Endothelial cell (in vitro differentiated cells): ENCODE measurements at places on chromosomes 4 and X. TPM values are rescaled to one million over a fixed set of nuclear protein-coding genes. Genes with fewer than 3 reads are reported as not detected.

Gene ADGRG2
- total RNA-seq: not detected

Gene CWH43
- total RNA-seq: not detected

Gene FTSJ1
- total RNA-seq: 38.4 TPM

Gene XPNPEP2
- total RNA-seq: 1.7 TPM

Gene GLUD2
- total RNA-seq: 0.46 TPM

Gene EVC
- 14.9 TPM for total RNA-seq

Gene BMP3
- not detected for total RNA-seq

Gene SGMS2
- total RNA-seq: 0.26 TPM

Gene APOO
- 18.3 TPM for total RNA-seq

Gene AKAP4
- not detected for total RNA-seq

DNA sequence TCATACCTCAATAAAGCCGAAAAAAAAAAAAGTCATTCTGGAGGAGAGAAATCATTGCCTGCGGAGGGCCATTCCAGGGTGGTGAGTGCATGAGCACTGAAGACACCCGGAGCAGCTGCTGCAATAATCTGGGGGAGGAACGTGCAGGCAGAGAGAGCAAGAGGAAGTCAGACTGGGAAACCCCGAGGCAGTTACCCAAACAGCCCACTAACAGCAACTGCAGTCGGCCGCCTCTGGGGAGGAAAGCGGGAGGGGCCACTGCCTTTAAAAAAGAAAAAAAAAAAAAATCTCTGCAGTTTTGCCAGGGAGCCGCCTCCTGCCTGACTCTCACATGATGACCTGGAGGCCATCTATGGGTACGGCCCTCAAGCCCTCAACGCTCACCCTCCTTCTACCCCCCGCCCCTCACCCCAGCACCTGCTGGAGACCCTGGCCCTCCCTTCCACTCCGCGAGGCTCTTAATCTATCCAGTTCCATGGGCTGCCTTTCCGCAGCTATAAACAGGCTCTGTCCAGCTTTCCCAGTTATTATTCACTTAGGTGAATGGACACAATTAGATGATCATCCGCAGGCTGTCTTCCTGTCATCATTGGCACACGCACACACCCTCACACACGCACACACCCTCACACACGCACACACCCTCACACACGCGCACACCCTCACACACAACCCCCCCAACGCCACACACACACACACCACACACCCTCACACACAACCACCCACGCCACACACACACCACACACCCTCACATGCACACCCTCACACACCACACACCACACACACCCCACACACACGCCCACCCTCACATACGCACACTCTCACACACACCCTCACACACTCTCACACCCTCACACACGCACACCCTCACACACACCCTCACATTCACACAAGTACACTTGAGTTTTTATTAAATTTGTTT lies 3.4 kb upstream of the AVPR2 start:
- DNase-seq: no peak

DNA sequence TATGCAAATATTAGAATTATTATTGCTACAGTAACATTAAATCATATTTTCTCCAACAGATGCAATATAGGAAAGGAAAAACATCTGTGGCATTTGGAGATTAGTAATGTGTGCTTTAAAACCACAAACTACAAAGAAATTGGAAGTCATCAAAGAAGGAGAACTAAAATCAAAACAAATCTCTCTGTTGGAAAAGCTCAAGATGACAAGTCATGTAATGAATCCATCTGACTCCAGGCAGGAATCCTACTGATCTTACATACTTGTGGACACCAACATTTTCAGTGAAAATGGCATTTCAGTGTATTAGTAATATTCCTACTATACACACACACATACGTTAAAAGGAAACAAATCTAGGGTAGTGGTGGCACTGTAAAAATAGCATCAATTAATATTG lies 98.2 kb downstream of the SLC39A8 start:
- no peak for DNase-seq

DNA sequence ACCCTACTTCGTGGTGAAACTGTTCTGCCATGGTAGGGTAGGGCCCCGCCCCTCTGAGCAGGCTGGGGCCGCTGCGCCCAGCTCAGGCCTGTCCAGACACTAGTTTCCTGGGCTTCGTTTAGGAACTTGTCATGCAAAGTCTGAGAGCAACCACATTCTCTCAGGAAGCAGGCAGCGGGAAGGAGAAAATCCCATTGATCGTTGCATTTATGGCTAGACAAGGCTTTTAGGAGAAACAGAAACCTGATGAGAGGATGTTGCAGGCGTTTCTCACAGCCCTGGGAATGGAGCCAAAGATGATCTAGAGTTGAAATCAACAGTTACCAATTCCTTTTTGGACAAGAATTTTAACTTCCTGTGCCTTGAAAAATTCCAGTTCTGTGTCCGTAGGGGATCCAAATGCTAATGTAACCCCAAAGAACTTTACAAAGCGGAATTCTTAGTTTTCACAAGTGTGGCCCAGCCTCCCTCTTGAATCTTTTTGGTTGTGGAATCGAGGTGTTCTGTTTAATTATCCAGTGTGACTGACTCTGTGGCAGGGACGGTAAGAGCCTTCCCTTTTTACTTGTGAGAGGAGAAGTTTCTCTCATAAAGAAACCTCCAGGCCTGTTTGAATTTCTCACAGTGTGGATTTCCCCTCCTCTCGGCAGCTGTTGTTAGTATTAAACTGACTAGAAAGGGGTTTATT lies 4.5 kb upstream of the CXCL9 start:
- DNase-seq: no peak

GRCh38 chrX:38664285-38664684 lies 102.9 kb downstream of the TSPAN7 start:
- peak; percentile 14 for DNase-seq

DNA sequence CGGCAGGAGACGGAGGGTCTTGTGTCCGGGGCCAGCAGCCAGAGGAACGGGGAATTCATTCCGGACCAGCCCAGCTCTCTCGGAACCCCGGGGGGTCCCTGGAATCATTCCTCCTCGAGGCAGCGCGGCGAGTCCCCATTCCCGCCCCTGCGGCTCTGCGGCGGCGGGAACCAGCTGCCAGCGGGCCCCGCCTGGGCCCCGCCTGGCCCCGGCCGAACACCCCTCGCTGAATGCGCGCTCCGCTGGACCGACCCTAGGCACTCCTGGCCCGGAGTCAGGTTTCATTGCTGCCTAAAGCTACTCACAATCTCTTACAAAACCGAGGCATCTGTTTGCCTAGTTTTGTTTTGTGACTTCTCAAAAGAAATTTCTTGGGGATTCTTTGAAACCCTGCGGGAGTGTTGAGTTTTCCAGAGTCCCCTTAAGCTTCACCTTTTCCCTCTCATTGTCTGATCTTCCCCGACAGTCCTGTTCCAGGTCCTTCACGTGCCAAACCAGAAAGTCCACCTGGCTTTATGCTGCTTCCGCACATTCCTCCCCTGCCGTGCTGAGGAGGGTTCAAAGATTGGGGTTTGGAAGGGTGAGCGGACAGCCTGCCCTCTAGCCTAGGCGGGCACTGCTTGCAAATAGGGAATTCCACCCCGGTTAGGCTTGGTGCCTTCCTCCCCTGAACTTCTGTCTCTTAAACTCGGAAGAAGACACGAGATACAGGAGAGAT lies 789 bp downstream of the ARHGAP10 start:
- peak; percentile 28 for DNase-seq

- no peak for DNase-seq
Observed at GRCh38 chrX:109856974-109857373, 123.9 kb upstream of the ACSL4 start.

DNA sequence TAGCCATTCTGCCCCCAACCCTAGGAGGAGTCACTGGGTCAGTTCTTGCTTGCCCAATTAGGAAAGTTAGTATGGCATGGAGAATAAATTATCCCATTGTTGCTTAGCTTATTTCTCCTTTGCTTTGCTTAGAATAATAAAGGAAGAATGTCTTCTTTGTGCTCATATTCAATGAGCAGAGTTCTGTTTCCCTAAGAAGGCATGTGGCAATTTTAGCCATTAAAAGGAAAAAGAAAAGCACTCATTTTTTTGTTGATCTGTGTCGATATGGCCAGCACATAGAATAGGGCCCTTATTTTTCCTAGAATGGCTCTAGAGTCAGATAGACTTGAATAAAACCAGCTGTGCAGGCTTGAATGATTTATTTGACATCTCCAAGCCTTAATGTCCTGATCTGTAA lies 166.4 kb upstream of the PPARGC1A start:
- DNase-seq: no peak

GRCh38 chrX:51144828-51145442 lies 187.7 kb upstream of the NUDT10 start:
- peak; percentile 35 for DNase-seq

DNA sequence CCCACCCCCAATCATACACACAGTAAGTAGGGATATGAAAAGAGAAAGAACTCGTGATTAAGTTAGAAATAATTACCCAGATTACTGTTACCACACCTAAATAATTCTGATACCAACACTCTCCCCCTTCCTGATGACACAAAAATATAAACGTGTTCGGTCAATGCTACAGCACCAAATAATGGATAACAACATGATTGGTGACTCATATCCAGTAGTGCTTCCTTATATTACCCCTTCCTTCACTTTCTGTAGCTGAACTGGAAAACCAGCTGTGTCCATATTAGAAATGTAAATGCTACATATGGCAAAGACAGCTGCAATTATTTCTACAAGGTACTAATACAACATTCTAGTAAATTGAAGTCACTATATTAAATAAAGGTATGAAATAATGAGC lies 20.8 kb downstream of the EIF4E start:
- DNase-seq: no peak

- DNase-seq: no peak
Observed at GRCh38 chr4:8239226-8239625, 30.3 kb upstream of the HTRA3 start.

- DNase-seq: no peak
Observed at GRCh38 chr4:5158825-5159224, 107.5 kb downstream of the STK32B start.

- no peak for DNase-seq
Observed at GRCh38 chr4:1790005-1790404, 3.1 kb upstream of the FGFR3 start.

- no peak for DNase-seq
Observed at GRCh38 chr4:86879641-86880040, 12.6 kb downstream of the C4orf36 start.

GRCh38 chr4:151426513-151426912 lies 17.5 kb downstream of the FHIP1A start:
- no peak for DNase-seq

GRCh38 chr4:5791654-5792053 lies 80.7 kb downstream of the EVC start:
- no peak for DNase-seq

DNA sequence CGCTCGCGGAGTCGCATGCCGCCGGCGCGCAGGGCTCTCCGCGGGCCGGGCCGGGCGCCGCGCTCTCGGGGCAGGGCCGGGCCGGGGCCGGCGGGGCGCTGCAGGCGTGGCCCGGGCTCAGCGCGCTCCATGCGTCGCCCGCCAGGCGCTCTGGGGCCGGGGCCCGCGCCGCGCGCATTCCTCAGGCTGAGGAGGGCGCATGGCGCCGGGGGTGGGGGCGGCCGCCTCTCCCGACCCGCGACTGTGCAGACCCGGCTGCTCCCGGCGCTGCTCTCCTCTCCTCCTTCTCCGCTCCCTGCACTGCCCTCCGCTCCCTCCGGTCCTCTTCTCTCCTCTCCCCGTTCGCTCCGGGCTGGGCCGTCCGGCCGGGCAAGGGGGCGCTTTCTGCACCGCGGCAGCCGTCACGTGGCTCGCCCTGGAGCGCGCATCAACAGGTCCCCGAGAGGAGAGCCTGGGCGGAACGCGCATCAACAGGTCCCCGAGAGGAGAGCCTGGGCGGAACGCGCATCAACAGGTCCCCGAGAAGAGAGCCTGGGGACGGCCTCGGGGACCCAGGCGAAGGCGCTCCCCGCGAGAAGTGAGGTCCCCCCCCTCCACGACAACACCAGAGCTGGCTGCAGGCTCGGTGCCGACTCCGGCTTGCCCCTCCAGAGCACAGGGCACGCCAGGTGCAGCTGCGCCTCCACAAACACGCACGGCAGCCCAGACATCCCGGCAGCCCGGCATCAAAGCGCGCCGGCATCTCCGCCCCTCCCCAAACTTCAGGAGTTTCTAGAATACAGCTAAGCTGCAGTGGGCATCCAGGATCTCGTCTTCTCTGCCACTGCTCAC lies 12.9 kb downstream of the PPP2R3B start:
- DNase-seq: peak; percentile 35

GRCh38 chr4:2800691-2801596 lies 8.1 kb downstream of the SH3BP2 start:
- peak; percentile 66 for DNase-seq

DNA sequence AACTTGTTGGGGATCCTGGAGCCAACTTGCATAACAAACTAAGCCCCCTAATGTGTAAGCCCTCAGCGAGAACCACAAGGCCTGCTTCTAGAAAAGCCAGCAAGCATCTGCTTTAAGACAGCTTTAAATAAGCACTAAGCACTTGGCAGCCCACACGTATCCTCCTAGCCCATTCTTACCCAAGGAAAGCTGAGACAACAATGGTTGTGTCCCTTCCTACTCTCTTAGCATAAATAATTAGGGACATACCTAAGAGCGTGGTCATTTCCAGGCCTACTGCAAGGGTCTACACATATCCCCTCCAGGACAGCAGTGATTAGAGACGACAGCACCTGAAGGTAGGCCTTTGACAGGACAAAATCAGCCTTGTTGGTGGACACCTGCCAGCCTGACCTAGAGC lies 322.8 kb upstream of the PPARGC1A start:
- DNase-seq: no peak

- DNase-seq: no peak
Observed at GRCh38 chr4:3640587-3640962, 108.4 kb upstream of the LRPAP1 start.

GRCh38 chr4:78560296-78560963 lies 8.9 kb downstream of the ANXA3 start:
- no peak for DNase-seq

DNA sequence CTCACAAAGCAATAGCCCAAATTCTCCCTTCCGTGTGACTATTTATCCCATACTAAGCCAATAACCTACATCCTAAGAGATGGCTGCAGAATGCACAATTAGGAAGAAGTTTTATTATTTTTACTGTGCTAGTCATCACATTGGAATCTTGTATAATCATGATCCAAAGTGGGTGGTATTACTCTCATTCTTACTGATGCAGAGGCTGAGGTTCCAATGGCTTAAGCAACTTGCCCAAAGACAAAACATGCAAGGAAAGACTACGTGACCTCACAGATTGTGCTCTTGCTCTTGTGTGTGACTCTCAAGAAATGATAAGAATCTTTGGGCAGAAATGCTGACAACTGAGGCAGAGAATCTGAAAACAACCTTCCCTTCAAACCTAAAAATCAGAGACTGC lies 212.2 kb downstream of the LDB2 start:
- DNase-seq: no peak

DNA sequence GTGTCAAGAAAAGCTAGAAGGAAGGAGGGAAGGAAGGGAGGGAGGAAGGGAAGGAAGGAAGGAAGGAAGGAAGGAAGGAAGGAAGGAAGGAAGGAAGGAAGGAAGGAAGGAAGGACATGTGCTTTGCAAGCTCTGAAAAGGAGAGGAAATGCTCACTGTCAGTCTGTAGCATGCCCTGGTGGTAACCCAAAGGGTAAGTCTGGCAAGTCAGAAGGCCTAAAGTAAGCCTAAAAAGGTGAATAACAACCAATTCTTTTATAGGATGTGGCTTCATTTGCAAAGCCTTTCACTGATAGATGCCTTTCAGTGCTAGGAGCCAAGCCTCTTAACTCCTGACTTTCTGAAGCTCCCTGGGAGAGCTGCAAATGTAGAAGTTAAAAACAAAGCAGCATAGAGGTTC lies 542.6 kb downstream of the CFAP47 start:
- no peak for DNase-seq

GRCh38 chrX:13287816-13288215 lies 32.0 kb downstream of the ATXN3L start:
- DNase-seq: no peak
